ENCODE measurements at places on chromosomes 1 and 21.

- no peaks in the 10 kb centered on the region for H3K36me3 ChIP-seq
- no peak for DNase-seq
- H3K27me3 ChIP-seq: no peaks in the 10 kb centered on the region
- no peaks in the 10 kb centered on the region for H3K4me1 ChIP-seq
- no peak overlapping the region for H3K27ac ChIP-seq
These were observed 176.3 kb downstream of the DENND1B start for GRCh38 chr1:197598935-197599334.

DNA sequence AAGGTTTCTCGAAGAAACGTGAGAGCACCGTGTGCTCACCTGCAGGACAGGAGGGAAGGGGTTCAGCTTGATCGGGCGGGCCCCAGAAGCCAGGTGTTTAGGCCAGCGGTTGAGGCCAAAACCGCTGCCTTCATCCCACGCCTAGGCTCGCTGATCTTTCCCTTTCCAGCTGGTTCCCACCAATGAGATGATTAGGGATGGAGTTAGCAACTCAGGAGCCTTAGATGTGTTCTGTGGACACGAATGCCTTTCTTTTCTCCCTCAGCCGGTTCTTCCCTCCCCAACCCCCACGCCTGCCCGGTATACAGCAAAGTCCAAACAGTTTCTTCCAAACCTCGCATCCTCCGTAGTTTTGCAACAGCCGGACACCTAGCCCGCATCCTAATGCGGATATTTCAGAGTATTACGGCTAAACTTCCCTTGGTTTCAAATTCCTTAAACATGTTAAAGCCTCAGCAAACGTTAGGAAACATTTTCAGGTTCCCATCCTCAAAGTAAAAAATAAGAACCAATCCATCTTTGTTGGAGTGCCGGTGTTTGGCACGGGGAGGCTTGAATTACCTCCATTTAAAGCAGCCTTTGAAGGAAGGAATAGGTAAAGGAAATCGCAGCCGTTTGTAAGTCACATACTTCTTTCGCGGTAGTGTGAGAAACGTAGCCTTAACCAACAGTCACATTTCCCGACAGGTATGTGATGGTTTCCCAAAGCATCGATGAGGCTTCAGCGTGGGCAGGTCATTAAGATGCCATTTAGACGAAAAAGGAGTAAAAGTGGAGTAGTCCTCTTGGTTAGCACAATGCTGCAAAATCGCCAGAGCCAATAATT is 1.1 kb downstream of the LRRC8C start:
- H3K4me3 ChIP-seq: peak overlapping the region; percentile 96
- H3K4me1 ChIP-seq: peaks cover 11% of the 10 kb centered on the region
- H3K27me3 ChIP-seq: no peaks in the 10 kb centered on the region

- H3K4me3 ChIP-seq: peak overlapping the region; percentile 88
- H3K27me3 ChIP-seq: no peaks in the 10 kb centered on the region
- H3K36me3 ChIP-seq: no peaks in the 10 kb centered on the region
- H3K27ac ChIP-seq: peak overlapping the region; percentile 87
- no peak for DNase-seq
These were observed 865 bp downstream of the ATP5IF1 start for GRCh38 chr1:28236656-28237322.

DNA sequence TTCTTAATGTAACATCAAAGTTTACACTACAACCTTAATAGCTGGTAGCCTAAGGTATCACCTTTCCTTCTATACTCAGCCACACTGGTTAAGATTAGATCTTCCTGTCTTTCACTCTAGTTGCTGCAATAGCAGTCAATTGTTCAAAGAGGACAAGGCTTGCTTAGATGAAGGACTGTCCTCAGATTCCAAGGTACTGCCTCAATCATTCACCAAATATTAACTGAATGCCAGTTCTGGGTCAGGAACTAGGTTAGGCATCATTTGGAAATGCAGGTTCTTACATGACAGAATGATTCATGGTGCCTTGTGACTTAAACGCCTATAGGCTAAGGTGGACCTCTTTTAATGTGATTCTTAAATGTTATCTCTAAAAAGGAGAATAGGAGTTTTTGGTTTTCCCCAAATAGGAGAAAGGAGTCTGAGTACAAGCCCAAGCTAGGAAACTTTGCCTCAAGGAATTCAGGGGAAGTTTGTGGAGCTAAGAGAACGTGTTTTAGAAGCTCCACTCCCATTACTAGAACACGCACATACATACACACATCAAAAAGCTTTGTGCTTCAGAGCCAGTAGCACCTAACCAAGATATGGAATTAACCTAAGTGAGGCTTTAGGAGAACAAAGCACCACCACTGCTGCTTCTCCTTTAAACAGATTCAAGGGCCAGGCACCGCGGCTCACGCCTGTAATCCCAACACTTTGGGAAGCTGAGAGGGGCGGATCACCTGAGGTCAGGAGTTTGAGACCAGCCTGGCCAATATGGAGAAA is 8.5 kb upstream of the WDR47 start:
- no peak for DNase-seq
- no peak overlapping the region for H3K4me3 ChIP-seq
- H3K27me3 ChIP-seq: no peaks in the 10 kb centered on the region

DNA sequence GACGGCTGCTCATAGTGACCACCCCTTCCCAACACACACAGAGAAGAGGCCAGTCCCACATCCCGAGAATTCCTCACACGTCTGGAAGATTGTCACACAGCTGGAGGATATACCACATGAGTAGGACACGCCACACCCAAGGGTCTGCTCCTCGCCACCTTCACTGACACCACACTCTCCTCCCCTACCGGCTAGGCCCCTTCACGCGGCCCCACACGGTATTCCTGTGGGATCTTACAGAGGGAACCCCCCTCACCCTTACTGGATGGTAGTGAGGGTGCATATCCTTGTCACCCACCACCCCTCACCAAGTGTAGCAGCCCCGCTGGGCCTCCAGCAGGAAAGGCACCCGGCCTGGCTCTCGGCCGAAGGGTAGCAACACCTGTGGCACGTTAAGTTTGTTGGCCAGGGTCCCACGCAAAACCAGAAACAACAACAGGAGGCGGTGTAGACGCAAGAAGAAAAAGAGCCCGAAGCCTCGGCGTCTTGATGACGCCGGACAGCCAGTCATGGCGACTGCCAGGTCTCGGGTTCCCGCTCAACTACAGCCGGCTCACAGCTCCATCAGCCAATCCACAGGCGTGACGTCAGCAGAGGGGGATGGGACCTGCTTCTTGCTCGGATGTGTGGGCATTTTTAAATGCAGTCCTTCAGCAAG is at the start of gene NUP210L:
NUP210L (minus strand) TSS at position 540 of the 658 bp plus-strand sequence.
- H3K36me3 ChIP-seq: peaks cover 27% of the 10 kb centered on the region
- H3K27me3 ChIP-seq: no peaks in the 10 kb centered on the region
- H3K4me3 ChIP-seq: no peak within 1 kb of the TSS
- peak within 1 kb of the TSS; percentile 43 for H3K27ac ChIP-seq

Data from vagina (tissue), 2 donors.